Renal pelvis (tissue), 12 donors: ENCODE measurements at places on chromosomes 11 and 22. TPM values are rescaled to one million over a fixed set of nuclear protein-coding genes. Genes with fewer than 3 reads are reported as not detected.

GTSE1 gene
- polyA plus RNA-seq: 18.6 TPM

LAYN gene
- polyA plus RNA-seq: 7.1 TPM

PRRG4 gene
- polyA plus RNA-seq: 4.8 TPM

CDC42EP2 gene
- 10.2 TPM for polyA plus RNA-seq

TUBA8 gene
- 3.8 TPM for polyA plus RNA-seq

CEND1 gene
- 0.83 TPM for polyA plus RNA-seq

TREH gene
- polyA plus RNA-seq: 0.41 TPM

RCOR2 gene
- 16.8 TPM for polyA plus RNA-seq

GAB2 gene
- polyA plus RNA-seq: 17.1 TPM

C11orf91 gene
- not detected for polyA plus RNA-seq

ZP1 gene
- polyA plus RNA-seq: 0.11 TPM

GGTLC2 gene
- polyA plus RNA-seq: not detected

PLAAT5 gene
- 0.50 TPM for polyA plus RNA-seq

KDM4D gene
- polyA plus RNA-seq: 2.5 TPM

MB gene
- polyA plus RNA-seq: 0.77 TPM

DNA sequence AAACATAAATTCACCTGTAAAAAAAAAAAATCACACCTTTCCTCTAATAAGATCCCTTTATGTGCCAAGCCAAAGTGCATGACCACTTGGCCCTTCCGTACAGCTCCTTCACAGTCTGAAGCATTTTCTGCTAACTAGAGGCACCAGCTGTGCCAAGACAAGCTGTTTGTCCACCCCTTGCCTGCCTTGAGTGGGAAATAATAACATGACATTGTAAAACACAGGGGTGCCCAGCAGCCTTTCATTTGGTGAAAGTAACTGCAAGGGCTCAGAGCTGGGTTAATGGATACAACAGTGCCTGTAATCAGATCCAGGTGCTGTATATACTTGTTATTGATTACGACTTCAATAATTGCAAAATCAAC is 59.2 kb downstream of the DDIAS start:
- no peak for DNase-seq

GRCh38 chr11:8268530-8269400 is 5.1 kb upstream of the LMO1 start:
- DNase-seq: peak; percentile 12

GRCh38 chr22:22507743-22508273 is 734 bp downstream of the ZNF280B start:
- DNase-seq: peak; percentile 8

DNA sequence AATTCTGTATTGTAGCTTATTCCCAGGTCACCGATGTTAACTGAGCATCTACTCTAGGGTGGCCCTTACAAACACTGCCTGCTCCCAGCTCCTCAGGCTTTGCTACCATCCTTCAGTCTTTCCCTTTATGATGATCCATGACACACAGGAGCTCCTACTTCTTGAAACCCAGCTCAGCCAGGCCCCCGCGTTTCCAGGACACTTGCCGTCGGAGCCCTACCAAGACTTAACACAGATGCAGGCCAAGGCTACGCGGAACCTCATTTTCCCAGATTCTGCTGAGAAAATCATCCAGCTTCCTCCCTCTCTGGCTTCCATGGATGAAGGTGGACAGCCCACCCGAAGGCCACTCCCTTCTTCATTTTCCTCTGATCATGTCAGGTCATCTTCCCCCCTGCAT is 18.6 kb downstream of the IGSF9B start:
- DNase-seq: no peak

DNA sequence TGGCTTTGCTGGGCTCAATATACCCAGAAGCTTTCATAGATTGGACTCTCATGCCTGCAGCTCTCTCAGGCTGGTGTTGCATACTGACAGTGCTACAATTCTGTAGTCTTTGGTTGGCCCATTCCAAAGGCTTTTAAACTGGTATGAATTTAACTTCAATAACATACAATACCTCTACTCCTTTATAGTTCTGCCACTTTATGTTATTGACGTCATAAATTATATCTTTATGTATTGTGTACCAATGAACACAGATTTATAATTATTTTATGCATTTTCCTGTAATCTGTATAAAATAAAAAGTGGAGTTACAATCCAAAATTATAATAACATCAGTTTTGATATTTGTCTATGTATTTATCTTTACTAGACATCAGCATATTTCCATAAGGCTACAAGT is 16.2 kb downstream of the PATE2 start:
- DNase-seq: no peak

DNA sequence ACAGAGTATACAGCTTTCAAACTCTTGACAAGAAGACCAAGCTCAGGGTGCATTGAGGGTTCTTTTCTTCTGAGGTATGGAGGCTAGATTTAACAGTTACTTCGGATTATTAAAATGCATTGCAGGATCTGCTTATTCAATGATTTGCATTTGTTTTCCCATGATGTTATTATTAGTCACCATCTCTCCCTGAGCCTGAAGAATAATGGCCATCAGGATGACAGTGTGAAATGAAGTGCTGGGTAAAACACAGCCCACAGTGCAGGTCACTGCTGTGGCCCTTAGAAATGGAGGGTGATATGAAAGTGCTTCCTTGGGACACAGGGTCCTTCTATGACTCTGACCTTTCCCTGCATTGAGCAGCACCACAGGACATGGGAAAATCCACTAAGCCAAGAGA is 40.0 kb downstream of the TECTA start:
- no peak for DNase-seq

- no peak for DNase-seq
These were observed 6.9 kb upstream of the NRXN2 start for GRCh38 chr11:64729851-64730382.

- DNase-seq: no peak
These were observed 13.3 kb downstream of the ARHGAP1 start for GRCh38 chr11:46686886-46687795.

DNA sequence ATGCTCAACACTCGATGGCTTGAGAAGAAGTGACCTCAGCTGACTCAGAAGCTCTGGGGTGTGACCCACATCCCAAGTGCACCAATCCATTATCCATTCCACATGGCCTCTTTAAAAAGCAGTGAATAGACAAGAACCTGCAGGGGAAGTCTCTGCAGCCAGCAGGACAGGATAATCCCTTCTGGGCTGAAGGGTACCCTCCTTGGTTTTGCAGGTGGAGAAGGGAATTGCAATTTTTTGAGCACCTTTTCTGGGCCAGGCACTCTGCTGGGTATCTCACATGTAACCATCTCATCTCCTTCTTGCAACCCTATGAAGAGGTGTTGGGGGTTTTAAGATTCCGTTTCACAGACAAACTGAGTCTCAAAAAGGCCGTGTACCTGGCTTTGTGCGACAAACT is 76.6 kb downstream of the MYO18B start:
- DNase-seq: no peak

DNA sequence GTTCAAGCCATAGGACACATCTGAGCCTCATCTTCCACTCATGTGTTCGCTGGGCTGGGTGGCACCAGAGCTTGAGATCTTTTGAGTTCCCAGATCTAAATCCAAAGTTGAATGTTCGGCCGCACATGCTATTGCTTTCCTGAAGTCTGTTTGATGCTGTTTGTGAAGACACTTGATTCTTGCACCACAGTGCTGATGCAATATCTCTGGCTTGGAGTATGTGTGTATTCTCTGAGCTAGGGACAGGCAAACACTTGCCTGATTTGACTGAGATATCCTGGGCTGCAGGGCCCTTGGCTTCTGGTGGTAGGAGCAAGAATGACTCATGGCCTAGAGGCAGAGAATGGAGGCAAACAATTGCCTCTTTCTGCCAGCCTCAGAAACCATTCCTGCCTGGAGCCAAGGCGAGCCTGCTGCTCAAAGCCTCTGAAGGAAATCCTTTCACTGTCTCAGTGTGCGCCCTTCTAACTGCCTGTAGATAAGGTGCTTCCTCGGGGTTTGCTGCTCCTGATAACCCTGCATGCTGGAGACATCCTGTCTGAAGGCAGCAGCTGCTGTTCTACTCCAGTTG is 73.0 kb downstream of the CYB5R2 start:
- no peak for DNase-seq

DNA sequence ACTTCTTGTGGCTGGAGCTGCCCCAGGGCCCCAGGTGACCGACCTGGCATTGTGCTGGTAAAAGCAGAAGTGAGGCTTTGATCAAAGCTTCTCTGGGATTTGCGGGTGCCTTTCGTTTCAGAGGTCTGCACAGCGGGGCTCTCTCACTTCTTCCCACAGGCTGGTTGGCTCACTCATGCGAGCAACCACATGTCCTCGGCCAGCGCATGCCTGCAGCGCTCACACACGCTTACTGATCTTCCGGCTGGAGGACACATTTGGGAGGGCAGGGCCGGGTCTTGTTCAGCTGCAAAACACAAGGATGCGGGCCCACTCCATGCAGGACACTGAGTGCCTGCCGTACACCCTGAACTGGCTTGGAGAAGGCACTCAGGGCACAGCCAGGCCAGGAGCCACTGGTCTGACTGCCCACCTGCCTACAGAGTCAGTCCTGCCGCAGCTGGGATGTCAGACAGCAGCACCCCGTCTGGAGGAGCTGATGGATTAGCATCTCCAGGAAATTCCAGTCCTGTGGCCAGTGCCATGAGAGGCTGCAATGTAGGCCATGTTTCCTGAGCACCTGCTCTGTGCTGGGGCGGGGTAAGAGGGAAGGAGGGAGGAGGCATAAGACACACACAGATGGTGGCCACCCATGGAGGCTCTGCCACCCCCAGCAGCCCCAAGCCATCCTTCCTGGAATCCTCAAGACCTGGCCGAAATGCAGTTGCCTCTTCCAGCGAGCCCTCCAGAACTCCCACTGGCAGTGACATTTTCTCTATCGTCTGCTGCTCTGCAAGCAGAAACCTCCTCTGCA is 1383.2 kb downstream of the BRD1 start:
- no peak for DNase-seq

- no peak for DNase-seq
These were observed 3.6 kb downstream of the SHANK3 start for GRCh38 chr22:50676180-50676636.

DNA sequence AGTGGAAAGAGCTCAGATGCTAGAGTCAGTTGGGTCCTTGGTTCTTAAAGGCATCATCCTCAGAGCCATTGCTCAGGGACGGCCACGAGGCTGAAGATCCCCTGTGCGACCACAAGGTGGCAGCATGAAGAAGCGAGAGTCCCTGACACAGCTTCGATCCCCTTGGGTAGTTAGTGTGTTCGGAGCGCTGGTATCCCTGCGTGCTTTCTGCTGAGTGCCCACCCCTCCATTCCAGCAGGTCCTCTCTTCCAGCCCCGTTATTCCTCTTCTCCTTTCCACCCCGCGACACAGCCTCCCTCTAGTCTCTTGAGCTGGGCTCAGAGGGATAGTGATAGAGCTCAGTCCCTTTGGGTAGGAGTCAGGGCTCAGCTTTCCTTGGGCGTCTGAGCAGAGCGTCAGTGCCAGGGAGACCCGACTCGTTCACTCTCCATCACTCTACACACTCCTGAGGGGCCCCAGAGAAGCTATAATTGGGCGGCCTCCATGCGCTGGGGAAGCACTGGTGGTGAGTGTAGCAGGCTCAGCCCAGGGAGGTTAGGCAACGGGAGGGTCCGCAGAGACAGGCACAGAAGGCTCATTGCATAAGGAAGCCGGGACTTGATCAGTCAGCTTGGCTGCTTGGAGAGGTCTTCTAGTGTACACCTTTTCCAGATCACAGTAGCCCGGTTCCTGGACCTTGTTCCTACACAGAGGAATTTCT is at the start of gene OR51D1:
OR51D1 (plus strand) TSS at position 516 of the 700 bp plus-strand sequence. CDS start 2,314 bp downstream, outside the sequence.
- DNase-seq: peak; percentile 80

GRCh38 chr11:34052608-34053160 is 1.2 kb downstream of the CAPRIN1 start:
- DNase-seq: no peak

DNA sequence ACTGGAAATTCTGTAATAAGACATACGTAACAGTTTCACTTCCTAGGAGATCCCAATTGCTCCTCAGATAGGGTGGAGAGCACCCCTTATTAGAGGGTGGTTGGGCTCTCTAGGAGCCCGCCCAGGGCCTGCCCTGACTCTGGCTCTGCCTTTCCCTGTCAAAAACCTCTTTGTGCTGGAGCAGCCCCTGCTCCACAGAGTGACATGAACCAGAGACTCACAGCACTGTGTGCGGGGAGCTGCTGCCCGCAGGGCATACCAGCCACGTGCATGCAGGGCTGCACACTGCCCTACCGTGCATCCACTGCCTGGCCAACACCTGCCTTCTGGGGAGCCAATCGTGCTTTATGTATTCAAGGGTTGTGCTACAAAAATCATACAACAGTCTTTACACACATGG is 24.3 kb downstream of the KCNQ1OT1 start:
- DNase-seq: no peak

GRCh38 chr11:119520400-119520799 is 97.4 kb upstream of the THY1 start:
- DNase-seq: no peak

GRCh38 chr22:47107431-47107830 is 345.0 kb downstream of the TBC1D22A start:
- DNase-seq: no peak

GRCh38 chr11:71936825-71937224 is 8.0 kb downstream of the RNF121 start:
- no peak for DNase-seq

GRCh38 chr11:9951807-9952206 is 287.9 kb downstream of the SWAP70 start:
- DNase-seq: peak; percentile 4

DNA sequence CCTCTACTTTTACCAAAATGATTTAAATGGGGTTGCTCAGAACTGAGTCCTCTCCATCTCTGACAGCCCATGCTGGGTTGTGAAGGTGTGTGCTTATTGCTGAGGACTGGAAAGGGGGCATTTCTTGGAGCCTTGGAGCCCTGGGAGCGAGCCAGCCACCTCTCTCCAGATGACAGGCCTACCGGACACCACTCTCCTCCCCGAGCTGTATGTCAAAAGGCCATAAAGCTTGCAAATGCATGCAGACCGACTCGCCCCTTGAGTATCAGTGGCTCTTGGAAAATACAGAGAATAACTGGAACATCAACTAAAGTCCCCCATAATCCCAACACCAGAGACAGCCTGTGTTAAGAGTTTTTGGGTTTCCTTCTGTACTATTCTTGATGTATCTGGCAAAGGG is 67.9 kb upstream of the PITPNB start:
- no peak for DNase-seq

DNA sequence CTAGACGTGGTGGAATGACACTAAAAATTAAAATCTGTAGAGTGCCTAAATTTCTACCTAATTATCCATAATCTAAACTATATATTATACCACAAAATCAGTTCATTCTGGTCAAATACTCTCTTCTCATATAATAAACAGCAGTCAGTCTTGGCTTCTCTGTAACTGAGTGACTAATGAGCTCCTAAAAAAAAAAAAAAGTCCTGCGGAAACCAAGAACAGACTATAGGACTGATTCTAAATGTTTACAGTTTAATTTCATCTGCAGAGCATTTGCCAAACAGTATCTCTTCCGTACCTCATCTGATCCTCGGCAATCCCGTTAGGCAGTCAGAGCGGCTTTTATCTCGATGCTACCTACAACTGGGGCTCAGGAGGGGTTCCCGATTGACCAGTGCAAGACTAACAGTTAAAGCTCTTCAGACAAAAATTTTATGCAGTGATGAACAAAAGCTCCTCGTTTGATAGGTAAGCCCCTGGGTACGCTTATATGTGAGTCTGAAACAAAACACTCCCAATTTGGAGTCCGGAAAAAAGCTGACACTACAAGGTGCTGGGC is 686 bp downstream of the KIF18A start:
- no peak for DNase-seq
